ENCODE measurements at places on chromosomes 1 and 21.

GRCh38 chr1:230300322-230301301 is 125.5 kb downstream of the PGBD5 start:
- DNase-seq, result no peak

- no peak for DNase-seq
These were observed 124.7 kb downstream of the RYR2 start for GRCh38 chr1:237166593-237167101.

DNA sequence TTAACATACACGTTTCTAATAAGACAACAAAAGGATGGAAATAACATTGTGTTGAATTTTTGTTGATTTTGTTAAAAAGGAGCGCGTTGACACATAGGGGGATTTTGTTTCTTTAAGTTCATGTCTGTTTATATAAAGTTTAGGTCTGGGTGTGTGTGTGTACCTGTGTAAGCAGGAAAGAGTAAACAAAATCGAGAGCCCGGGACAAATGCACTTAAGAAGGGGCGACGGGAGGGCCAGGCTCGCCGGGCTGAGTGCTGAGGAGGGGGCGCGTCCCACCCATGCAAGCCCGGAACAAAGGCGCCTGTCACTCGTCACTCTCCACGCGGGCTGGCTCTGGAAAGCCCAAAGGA is 28.8 kb upstream of the TRIM17 start:
- no peak for DNase-seq

GRCh38 chr1:147600119-147601111 is 59.1 kb downstream of the BCL9 start:
- peak; percentile 25 for DNase-seq

- peak; percentile 80 for DNase-seq
These were observed 103.7 kb downstream of the NCAM2 start for GRCh38 chr21:21101911-21102310.

DNA sequence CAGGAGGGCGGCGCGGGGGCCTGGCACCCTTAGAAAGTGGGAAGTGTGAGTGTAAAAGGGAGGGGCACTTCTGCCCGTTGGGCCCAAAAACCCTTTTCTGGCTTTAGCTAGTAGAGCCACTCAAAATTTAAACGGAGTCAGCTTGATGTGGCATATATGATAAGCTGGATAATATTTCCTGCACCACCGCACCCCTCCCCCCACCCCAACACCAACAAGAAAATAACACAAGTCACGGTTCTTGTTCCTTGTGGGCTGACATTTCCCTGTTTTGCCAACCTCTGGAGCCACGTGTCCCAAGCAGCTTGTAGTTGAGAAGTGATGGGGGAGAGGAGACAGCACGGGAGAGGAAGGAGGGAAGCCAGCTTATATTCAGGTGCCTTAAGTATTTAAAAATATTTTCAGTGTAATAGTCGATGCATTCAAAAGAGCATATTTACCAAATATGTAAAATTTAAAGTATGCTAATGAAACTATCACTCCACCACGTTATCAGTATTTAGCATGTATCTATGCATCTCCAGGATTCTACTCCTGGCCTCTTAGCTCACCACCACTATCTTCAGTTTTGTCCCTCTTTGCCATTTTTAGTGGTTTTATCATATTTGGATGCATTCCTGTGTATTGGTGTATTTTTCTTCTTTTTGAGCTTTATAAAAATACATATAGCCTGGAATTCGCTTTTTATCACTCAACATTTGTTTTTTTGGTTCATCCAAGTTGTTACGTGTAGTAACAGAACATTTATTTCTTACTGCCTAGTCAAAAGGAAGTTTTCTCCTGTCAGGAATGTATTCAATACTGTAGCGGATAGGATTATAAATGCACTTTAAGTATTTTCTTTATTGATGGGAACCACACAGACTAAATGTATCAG is 773 bp upstream of the DDX59 start:
- peak; percentile 56 for DNase-seq

DNA sequence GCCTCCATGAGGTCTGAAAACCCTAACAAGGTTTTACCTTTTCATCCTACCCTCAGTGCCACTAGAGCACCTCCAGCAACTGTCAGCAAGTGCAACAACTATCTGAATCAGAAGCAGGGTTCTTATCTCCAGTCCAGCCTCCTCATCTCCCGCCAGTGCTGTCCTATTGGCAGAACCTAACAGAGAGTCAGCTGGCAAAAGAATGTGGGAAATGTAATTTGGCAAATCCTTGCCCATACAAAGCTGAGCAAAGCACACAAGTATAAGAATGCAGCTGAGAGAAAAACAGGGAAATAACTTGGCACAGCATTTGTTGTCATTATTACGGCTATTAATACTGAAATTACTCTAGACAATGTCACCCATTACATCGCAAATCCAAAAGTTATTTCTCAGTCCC is 124.2 kb downstream of the ATP6V1G3 start:
- peak; percentile 34 for DNase-seq

DNA sequence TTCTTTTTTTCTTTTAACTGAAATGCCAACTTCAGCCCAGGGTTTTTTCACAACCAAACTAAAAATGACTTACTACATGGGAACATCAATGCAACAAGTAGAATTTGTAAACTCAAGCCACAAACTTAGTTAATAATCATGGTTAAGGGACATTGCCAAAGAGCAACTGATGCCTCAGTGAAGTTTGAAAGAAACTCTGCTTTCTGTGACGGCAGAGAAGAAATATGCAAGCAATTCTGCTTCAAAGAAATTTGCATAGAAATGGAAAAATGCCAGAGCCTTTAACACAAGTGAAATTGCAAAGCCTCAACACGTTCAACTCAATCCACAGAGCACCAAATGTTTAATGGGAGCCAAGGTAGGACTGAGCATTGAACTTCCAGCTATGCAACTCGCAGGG is 5.0 kb upstream of the CHD5 start:
- peak; percentile 88 for DNase-seq

DNA sequence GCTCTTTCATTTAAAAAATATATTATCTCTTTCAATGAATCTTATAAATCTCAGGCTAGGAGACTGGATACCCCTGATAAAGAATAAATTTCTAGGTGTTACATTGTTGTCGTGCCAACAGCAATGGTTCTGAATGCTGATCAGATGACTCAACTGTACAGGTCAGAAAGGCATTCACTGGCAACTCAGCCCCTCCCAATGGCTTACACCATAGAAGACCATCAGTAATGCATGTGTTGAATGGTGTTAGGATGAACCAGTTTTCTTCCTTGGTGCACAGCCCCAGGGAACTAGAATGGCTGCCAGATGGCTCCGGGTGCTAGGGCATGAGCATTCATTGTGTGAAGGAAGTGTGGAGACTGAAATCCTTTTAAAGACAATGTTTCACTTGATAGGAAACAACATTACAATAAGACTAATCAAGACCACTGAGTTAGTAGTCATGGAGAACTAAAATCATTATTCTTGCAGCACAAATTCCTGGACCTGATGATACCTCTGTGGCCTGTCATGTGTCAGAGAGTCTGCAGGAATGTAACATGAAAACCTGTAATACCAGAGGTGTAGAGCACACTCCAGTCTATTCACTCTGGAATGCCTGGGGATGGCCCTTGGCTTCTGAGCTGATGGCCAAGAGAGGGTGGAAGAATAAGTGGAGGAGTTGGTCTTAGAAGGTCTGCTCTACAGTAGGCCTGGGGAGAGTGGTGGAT is 187.7 kb upstream of the LMO4 start:
- no peak for DNase-seq

DNA sequence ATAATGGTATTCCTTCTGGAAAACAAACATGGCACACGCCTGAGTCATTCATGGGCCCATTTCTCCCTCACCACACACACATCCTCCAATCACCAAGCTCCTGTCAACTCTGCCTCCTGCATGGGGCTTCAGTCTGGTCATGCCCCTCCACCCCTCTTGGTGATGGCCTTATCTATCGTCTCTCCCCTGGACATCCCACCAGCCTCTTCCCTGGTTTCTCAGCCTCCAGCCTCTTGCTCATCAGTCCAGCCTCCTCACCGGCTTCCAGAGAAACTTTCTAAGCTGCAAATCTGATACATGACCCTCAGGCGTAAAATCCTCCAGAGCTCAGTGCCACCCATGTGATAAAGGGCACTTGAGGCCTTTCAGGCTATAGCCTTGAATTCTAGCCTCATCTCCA is 243.9 kb downstream of the FOXD2 start:
- no peak for DNase-seq

DNA sequence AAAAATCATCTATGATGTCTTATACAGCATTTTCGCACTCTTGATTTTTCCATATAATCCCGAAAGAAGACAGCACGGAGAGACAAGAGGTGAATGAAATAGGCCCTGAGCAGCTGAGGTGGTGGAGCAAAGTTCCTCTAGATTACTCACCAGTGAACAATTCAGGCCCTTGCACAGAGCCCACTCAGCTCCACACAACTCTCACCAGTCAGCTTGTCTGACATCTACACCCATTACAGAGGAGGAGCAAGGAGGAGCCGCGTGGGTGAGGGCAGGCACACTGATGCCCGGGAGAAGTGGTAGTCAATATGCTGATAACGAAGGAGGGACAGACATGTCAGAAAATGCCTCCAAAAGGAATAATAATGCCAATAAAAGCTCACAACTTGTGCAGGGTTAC is 59.9 kb downstream of the DNM3 start:
- DNase-seq, result no peak

- no peak for DNase-seq
These were observed 37.5 kb downstream of the VWA5B1 start for GRCh38 chr1:20328201-20328600.

GRCh38 chr1:87336623-87337067 is 8.0 kb downstream of the LMO4 start:
- no peak for DNase-seq

DNA sequence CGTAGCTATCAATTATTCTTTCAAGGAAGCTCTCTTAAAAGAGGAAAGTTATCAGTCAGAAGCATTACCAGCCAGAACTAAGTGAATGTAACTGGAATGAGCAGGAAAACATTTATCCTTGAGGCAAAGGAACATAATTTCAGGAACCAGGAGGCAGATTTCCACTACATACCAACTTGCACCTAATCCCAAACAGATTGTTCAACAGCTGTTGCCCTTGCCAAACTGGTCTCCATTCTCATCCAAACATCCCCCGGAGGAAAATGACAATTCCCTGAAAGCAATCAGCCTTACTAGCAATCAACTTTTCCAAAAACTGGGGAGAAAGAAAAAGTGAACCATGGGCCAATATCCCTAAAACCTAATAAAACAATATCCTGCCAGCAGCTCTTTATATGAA is 35.0 kb downstream of the ENAH start:
- no peak for DNase-seq

- DNase-seq, result peak; percentile 99
These were observed 668.2 kb downstream of the KIF26B start for GRCh38 chr1:245822996-245823395.

- DNase-seq, result no peak
These were observed 523.5 kb downstream of the NUF2 start for GRCh38 chr1:163845279-163845678.

DNA sequence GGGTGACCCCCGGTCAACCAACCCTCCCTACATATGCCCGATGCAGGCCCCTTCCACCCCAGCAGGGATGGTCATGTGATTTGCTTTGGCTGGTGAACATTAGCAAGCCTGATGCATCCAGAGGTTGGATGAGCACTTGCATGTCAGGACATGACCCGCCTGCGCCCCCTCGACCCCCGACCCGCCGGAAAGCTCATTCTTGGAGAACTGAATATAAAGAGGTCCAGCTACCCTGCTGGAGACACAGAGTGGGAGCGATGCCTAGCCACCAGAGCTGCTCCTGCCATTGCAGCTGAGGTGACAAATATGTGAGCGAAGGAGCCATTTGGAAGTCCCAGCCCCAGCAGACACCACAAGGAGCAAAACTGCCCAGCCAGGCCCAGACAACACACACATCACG is 39.6 kb downstream of the COA6 start:
- DNase-seq, result no peak

DNA sequence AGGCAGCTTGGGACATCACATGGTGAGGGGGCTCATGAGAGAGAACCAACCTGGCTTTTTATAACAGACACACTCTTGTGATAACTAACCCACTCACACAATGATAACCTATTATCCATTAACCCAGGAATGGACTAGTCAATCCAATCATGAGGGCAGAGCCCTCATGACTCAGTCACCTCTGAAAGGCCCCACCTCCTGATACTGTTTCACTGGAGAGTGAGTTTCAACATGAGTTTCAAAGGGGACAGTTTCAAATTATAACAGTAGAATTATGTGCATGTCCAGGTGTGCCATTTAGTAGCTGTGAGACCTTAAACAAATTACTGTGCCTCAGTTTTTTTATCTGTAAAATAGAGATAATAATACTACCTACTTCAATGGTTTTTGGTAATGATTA is 47.6 kb upstream of the PPP2R5A start:
- no peak for DNase-seq

DNA sequence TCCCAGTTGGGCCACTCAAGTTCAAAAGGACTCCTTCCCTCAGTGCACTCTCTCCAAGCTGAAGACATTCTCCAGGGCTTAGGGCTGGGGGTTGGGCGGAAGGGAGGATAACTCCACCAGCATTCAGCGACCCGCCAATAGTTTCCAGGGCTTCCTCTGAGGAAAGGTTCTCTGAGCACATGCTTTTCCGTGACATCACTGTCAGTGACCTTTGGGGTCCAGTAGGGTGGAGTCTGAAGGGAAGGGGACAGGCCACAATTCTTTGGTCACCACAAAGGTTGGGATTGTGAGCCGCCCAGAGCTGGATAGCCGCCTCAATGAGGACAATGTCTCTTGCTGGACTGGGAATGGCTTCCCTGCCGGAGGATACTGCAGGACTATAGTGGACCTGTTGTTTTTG is 22.8 kb upstream of the RXRG start:
- no peak for DNase-seq

DNA sequence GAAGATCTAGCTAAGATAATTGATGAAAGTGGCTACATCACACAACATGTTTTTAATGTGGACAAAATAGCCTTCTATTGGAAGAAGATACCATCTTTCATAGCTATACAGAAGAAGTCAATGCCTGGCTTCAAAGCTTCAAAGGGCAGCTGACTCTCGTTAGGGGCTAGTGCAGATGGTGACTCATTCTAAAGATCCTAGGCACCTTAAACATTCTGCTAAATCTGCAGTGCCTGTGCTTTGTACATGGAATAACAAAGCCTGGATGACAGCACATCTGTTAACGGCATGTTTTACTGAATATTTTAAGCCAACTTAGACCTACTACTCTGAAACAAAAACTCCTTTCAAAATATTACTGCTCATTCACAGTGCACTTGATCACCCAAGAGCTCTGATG is 65.6 kb upstream of the USP24 start:
- DNase-seq, result peak; percentile 55

GRCh38 chr1:25889470-25889869 is 14.0 kb upstream of the PAQR7 start:
- DNase-seq, result peak; percentile 20
